Hematopoietic multipotent progenitor cell treated with erythropoietin and hydrocortisone succinate and interleukin-3 and kit ligand, for 4 days (in vitro differentiated cells): ENCODE measurements at places on chromosomes 7 and 10.

DNA sequence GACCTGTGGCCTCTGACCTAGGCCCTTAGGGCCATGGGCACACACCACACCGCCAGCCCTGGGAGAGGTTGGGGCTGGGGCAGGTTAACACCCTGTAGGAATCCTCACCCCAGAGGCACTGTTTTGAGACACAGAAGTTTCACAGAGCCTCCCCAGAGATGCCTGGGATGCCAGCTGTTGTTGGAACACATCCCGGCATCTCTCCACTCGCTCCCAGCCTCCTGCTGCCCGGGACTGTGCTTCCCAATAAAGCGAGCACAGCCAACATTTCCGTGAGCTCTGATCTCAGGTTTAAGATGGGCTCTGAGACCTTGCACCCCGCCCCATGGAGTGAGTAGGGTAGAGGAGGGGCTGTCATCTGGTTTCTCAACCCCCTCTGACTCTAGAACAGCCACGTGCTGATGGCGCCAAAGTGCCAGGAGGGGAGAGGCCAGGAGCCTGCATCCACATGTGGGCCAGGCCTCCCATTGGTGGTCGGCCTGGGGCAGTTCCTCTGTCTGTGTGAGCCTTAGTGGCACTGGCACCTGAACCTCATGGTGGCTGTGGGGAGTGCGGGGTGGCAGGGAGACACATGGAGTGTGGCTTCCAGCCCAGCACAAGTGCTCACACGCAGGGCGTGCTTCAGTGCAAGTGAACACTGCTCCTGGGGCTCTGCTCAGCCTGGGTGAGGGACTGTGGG lies 54.7 kb downstream of the RASGEF1A start:
- no peak for DNase-seq

- DNase-seq = no peak
These were observed 6.1 kb downstream of the MMRN2 start for GRCh38 chr10:86951184-86951761.

- DNase-seq = no peak
These were observed 612.1 kb upstream of the MGMT start for GRCh38 chr10:128854963-128855362.

GRCh38 chr7:44103566-44103922 lies 601 bp upstream of the AEBP1 start:
- no peak for DNase-seq

- DNase-seq = no peak
These were observed 56.9 kb upstream of the TPK1 start for GRCh38 chr7:144892761-144893160.

DNA sequence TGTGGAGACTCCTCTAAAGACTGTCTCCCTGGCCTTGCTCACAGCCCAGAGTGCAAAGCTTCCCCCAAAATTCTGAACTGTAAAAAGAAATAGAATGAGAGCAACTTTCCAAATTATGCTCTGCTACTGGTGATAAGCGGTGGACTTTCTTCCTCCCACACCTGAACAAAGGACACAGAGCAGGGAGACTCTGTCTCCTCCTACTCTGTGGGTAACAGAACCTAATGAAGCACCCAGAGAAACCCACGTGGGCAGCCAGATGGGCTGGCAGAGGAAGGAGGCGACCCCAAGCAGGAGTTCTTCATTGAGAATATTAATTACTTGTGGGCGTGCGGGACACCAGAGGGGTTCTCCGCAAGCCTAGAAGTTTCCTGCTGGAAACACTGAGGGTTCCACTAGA lies 139.5 kb downstream of the KMT2E start:
- no peak for DNase-seq

DNA sequence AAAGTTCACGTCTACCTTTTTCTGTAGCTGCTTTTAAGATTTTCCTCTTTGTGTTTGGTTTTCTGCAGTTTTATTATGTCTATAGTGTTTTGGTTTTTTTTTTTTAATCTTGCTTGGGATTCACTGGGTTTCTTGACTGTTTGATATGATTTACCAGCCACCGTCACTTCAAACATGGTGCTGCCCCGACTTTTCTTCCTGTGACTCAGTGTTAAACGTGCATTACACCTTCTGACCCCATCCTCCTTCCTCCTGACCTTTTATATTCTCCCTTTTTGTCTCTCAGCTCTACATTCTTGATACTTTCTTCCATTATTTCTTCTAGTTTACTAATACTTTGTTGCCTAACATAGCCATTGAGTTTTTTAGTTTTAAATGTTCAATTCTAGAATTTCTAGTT lies 61.5 kb downstream of the GNA12 start:
- DNase-seq = no peak

DNA sequence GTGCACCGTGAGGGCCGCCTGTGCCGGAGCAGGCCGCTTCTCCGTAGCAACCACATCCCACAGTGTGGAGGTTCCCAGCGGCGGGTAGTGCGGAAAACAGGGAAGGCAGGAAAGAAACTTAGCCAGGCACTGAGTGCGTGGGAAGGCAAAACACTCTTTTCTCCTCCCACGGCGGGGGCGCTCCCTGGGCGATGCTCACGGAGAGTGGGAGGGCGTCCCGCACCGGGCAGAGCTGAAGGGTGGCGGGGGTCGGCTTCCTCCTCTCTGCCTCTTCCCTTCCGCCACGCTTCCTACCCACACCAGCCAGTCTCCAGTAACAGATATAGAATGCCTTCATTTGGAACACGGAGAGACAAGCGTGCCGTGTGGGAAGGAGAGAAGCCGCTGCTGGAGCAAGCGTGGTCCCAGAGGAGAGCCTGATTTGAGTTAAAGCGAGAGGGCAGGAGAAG lies 252.5 kb downstream of the PAXIP1 start:
- DNase-seq = no peak

- peak; percentile 13 for DNase-seq
These were observed 216.1 kb upstream of the ZMIZ1 start for GRCh38 chr10:78852466-78853240.

- no peak for DNase-seq
These were observed 109.4 kb downstream of the ARHGAP22 start for GRCh38 chr10:48495282-48496045.

GRCh38 chr7:148999192-148999591 lies 29.1 kb downstream of the PDIA4 start:
- no peak for DNase-seq

DNA sequence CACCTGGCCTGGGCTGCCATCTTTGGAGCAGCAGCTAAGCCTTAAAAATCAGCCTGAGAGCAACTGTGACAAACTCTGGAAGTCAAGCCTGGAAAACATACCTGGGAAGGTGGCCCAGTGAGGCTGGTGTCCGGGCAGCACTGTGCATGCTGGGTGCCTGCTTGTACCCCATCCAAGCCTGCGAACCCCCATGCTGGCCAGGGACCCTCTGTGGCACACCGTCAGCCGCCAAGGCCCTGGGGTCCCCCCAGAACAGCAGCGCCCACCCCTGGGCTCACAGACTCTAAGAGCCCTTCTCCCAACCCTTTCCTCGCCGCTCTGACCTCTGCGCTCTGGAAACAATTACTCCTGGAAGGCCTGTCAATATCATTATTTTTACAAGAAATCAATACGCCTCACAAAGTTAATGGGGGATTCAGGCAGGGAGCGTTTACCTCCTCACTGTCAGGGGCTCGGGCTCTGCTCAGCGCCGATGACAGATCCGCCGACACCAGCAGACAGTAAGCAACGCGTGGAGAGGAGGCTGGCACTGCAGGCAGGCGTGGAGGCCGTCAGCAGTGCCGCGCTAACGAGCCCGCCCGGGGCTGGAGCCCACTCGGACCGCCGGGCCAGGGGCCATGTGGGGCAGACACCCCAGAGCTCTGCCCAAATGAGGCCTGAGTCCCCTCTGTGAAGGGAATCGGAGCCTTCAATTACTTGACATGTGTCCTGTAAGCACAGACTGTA lies 54.4 kb downstream of the EBF3 start:
- no peak for DNase-seq

- peak; percentile 30 for DNase-seq
These were observed 27.7 kb downstream of the HIP1 start for GRCh38 chr7:75711076-75711475.

- no peak for DNase-seq
These were observed 79.5 kb downstream of the SLC13A1 start for GRCh38 chr7:123120286-123120685.

GRCh38 chr7:138610671-138611170 lies 90.4 kb downstream of the SVOPL start:
- peak; percentile 54 for DNase-seq

GRCh38 chr7:1886361-1887064 lies 216.4 kb downstream of the ELFN1 start:
- DNase-seq = peak; percentile 41

GRCh38 chr7:71135663-71136062 lies 3.7 kb downstream of the GALNT17 start:
- DNase-seq = no peak

- DNase-seq = no peak
These were observed 21.9 kb downstream of the PRLHR start for GRCh38 chr10:118573512-118573911.

DNA sequence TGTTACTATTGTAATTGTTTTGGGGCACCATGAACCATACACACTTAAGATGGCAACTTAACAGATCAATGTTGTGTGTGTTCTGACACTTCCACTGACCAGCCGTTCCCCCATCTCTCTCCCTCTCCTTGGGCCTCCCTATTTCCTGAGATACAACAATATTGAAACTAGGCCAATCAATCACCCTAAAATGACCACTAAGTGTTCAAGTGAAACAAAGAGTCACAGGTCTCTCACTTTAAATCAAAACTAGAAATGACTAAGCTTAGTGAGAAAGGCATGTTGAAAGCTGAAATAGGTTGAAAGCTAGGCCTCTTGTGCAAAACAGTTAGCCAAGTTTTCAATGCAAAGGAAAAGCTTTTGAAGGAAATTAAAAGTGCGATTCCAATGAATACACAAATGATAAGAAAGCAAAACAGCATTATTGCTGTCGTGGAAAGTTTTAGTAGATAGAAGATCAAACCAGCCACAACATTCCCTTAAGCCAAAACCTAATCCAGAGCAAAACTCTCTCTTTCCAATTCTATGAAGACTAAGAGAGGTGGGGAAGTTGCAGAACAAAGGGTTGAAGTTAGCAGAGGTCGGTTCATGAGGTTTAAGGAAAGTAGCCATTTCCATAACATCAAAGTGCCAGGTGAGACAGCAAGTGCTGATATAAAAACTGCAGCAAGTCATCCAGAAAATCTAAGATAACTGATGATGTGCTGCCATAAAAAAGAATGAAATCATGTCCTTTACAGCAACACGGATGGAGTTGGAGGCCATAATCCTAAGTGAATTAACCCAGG lies 90.6 kb downstream of the MTPN start:
- DNase-seq = no peak

DNA sequence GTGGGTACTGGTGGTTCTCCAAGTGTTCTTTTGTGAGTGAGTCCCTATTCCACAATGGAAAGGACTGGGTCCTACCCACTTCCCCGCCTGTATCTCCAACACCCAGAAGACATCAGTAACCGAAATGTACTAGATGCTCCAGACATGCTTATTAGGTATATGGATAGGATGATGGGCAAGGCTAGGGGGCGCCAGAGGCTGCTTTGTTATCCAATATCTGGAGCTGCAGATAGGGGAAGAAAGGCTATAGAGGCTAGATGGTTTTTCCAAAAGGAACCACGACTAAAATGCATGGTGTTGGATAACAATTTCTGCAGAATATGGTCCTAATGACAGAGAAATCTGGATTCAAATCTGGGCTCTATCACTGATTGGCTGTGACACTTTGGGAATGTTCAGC lies 56.2 kb upstream of the TM9SF3 start:
- peak; percentile 94 for DNase-seq

- no peak for DNase-seq
These were observed 96.1 kb upstream of the RET start for GRCh38 chr10:42980553-42981357.

DNA sequence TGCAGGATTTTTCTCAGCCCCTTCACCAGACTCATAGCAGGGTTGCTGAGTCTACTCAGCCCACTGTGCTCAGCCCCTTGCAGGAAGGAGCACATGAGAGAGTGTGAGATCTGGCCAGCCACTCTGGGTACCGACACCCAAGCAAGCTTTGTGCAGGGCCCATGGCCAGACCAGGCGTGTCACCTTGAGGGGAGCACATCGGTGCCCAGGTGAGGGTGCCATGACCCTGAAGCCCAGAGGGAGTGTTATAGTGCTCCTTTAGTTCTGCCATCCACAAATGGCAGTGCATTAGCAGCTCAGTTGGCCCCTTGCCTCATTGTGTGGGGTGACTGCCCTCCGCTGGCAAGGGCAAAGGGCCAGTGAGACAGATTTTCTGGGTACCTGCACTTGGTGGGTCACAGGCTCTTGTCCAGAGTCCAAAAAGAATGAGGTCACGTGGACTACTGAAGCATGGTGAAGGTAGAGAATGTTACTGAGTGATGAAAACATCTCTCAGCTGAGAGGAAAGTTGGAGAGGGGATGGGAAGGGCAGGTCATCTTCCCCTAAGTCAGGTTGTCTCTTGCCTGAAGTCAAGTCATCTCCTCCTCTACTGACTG lies 181.8 kb downstream of the MACC1 start:
- no peak for DNase-seq

DNA sequence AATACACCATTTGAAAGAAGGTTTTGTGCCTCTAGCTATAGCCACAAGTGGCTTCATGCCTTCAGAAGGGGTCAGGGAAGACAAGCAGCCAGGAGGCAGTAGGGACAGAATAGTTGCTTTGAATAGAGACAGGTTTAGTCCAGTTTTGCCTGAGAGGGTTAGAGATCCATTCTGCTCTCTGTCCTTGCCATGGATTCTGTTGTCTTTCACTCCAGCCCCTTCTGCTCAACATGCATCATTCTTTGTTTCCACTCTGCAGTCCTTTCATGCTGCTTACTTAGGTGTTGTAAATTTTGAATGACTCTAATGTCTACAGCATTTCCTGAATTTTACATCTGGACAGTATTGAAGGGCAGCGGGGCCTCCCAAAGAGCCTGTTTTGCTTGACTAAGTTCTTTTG lies 60.3 kb downstream of the CNTNAP2 start:
- no peak for DNase-seq

DNA sequence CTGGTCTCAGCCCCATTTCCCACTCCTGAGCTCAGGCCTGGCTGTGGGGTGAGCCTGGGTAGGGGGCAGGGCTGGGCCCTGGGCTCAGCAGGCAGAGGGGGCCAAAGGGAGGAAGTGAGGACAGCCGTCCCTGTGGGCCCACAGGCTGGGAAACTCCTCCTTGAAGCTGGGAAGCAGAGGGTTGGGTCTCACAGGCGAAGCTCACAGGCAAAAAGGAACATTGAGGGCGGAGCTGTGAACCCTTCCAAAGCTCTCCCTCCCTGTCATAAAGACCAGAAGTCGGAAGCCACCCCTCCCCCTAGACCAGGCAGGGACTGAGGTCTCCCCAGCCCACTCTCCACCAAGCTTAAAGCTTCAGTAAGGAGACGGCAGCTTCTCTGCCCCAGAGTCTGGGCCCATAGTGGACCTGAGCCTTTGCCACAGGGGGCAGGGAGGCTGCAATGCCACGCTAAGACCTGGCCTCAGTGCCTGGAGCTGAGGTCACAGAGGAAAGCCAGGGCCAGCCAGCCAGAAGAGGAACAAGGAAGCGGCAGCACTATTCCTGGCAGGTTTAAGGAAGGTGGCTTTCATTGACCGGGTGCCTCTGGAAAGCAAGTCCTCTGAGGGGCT lies 1.0 kb upstream of the KCP start:
- DNase-seq = no peak

DNA sequence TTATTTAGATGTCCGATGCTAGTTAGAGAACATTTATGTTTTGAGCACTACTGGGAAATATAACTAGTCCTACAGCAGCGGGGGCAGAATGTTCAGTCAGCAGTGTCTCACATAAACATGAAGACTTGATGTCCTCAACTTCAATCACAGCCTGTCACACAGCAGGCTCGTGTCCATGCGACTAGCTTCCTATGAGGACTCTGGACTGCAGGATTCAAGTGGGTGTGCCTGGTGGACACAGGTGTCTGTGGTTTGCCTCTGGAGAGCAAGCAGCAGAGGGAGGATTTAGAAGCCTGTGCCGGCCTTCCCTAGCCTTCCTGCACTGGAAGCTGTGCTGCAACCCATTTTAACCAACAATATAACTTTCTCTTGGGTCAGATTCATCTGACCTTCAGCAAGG lies 30.0 kb upstream of the LANCL2 start:
- DNase-seq = no peak
